ENCODE measurements at places on chromosomes 6 and 20.

GRCh38 chr6:122799140-122799745 lies 10.2 kb downstream of the SMPDL3A start:
- no peak for DNase-seq

GRCh38 chr6:39303425-39304153 lies 10.6 kb downstream of the KCNK17 start:
- no peak for DNase-seq

DNA sequence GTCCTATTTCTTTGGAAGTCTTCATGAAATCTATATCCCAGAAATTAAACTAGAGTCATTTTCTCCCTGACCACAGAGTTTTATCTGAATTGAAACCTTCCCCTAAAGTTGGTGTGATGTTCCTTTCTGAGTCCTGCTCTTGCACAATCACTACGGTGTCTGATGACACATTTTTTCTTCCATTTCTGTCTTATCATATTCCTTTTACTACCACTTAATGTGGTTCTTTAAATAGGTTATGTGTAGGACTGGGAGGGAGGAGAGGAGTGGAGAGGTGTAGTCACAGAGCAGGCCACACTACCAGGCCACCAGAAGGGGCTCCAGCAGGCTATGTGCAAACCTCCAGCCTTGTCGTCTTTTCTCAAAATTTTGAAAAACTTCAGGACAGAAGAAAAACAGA lies 39.7 kb upstream of the ATXN1 start:
- DNase-seq: no peak

DNA sequence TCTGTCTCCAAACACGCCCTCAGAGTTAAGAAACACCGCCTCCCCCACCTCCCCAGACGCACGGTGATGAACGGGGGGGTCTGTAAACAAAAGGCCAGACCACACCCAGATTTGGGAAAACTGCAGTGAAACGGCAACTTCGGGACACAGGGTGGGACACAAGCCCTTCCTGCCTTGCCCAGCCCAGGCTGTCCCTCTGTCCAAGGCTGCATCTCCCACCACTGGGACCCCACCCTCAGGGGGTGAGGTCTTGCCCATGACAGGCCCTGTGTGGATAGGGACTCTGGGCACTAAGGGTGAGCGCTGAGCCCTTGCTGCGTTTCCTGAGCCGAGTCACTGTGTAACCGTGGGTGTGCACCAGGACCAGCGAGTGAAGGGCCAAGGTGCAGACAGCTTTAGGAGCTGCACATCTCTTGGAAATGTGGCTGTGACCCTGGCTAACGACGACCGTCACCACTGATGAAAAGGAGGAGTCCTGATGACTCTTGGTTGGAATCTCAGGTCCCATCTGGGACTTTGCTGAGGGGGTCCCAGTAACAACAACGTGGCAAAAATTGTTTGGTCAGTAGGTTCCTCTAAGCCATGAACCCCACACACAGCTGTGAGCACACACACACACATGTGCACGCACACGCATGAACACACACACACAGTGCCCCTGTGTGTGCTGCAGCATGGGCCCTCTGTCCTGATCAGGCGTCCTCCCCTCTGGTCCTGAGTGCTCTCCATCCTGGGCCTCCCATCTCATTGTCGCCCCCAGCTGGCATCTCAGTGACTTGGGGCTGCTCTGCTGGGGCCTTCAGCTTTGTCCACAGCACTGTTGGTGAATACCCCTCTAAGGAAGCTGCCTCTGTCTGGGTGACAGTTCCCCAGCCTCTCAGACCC lies 100.6 kb downstream of the RAMACL start:
- no peak for DNase-seq

DNA sequence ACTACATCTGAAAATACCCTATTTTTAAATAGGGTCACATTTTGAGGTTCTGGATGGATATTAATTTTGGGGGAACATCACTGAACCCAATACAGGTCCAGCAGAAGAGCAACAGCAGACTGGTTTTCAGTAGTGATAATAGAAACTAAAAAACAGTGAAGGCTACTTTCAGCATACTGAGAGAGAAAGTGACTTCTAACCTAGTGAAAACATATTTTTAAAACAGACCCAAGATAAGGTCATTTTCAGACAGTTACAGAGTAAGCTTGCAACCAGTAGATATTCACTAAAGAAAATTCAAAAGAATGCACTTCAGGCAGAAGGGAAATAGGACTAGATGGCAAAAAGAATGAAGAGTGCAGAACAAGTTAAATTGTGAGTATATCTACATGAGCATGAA lies 42.0 kb upstream of the TMEM244 start:
- DNase-seq: no peak

DNA sequence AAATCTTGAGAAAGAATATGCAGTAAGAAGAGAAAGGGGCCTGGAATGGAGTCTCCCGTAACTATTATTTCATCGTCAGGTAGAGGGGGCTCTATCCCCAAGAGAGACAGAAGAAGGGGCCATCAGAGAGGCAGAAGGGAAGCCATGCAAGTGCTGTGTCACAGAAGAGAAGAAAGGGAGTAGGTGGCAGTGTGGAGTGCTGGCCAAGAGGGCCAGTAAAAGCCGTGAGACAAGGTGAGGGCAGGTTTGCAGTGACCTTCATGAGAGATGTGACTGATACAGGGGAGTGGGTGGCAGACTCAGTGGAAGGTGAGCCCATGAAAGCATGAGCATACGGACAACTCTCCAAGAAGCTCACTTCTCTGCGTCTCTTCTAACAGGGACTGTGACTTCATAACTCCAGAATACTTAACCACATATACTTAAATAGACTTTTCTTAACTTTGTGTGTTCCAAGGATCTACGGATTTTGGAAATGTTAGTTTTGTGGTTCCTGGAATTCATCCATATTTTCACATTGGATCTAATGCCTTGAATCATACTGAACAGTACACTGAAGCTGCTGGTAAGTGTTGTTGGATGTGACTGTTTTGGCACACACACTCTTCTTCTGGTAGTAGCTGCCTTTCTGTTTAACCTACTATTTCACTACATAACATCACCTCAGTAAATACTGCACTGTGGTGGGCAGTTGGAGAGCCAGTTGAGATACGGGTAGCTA lies 15.6 kb downstream of the PM20D2 start:
- DNase-seq: no peak

DNA sequence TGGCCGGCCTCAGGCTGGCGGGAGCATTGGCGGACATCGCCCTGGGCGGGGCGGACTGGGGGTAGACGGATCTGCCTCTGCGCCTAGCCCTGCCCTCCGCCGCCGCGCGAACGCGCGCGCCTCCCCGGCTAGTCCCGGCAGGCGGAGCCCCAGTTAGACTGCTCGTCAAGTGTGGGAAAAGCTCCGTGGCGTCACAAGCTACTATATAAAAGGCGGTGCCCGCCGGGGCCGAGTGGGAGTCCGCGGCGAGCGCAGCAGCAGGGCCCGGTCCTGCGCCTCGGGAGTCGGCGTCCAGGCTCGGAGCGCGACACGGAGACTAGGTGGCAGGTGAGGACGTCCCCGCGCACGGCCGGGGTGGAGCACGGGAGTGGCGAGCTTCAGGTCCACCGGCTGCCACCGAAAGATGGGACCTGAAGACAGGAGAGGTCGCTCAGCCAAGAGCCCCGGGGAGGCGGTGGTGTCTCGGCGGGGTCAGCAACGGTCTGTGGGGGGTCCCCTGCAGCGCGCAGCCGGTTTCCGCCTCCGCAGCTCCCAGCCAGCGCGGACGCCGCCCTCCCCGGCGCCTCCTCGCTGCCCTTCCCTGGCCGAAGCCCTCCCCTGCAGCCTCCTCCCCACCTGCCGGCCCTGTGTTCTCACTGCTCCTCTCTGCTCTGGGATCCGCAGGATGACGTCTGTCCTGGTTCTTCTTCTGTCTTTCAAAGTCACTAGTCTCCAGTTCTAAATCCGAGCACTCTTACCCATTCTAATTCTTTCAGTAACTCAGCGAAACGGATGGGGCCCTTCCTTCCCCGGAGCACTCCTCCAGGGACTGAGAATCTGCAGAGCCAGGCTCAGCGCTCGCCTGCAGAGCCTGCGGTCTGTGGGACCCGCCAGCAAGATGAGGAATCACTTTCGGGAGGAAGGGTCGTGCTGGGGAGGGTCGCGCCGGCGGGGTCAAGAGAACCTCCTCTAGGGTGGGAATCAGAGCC lies 4.3 kb upstream of the RIPK1 start:
- peak; percentile 82 for DNase-seq

DNA sequence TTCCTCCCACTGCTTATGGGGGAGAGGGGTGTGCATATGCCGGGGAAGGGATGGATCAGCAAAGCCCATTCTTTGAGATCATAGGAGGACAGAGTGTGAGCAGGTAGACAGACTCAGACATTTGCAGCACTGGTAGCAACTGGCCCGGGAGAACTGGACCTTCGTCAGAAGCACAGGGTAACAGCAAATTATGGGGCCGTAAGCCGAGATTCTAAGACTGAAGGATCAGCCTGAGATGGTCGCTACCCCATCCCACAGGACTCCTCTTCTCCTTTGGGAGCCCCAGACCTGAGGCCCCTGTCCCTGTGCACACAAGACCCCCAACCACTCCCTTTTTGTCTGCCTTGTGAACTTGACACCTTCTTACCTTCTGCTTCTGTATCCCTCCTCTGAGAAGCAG lies 106.5 kb downstream of the TOX2 start:
- no peak for DNase-seq

DNA sequence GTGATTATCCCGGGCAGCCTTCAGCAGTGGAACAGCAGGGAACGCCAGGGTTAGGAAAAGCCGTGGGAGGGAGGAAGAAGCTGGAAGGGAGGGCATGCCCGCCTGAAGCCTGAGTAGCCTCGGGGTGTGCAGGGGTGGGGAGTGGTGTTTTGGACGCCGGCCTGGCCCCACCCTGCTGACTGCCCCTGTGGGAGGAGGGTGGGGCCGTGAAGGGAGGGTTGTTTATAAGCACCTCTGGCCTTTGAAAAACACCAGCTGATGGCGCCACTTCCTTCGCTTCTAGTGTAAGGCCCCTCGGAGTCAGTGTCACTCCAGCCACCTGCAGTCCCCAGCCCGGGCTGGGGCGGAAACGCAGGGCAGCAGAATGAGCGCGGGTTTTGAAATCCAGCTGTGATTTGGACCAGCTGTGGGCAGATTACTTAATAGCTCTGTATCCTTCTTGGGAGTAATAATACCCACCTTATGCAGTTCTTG lies 52.8 kb upstream of the BMP6 start:
- no peak for DNase-seq

DNA sequence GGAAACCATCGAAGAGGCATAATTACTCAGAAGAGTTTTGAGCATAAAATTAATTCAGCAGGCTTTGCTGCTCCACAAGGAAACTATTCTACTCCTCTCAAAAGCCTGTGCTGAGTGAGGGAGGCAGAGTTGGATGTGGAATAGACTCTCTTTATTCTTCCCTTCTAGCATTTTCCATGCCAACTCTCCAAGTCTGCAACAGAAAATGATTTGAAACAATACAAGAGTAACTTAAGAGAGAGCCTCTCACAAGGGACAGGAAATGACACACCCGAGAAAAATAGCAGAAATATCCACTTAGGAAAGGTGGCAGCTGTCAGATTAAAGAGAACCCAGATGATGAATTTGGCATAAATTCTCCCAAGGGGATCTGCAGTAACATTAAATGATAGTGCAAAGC lies 26.3 kb upstream of the LAMP5 start:
- DNase-seq: no peak

GRCh38 chr6:33171016-33171879 lies 21.0 kb downstream of the COL11A2 start:
- no peak for DNase-seq

DNA sequence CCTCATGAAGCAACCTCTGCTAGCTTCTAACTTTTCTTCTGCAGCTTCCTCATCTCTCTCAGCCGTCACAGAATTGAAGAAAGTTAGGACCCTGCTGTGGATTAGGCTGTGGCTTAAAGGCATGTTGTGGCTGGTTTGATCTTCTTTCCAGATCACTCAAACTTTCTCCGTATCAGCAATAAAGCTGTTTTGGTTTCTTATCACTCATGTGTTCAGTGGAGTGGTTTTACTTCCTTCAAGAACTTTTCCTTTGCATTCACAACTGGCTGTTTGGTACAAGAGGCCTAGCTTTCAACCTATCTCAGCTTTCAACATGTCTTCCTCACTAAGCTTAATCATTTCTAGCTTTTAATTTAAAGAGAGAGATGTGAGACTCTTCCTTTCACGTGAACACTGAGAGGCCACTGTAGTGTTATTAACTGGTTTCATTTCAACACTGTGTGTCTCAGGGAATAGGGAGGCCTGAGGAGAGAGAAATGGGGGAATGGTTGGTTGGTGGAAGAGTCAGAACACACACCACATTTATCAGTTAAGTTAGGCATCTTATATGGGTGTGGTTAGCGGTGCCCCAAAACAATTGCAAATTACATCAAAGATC lies 17.2 kb downstream of the ZSCAN23 start:
- DNase-seq: no peak

GRCh38 chr20:53036992-53037391 lies 64.8 kb downstream of the TSHZ2 start:
- DNase-seq: no peak

- peak; percentile 31 for DNase-seq
Measured at GRCh38 chr6:106997392-106998158, 23.0 kb upstream of the CD24 start.

- DNase-seq: no peak
Measured at GRCh38 chr6:105069821-105070445, 109.9 kb downstream of the POPDC3 start.

GRCh38 chr20:38579219-38579910 lies 1.6 kb upstream of the ADIG start:
- DNase-seq: no peak

DNA sequence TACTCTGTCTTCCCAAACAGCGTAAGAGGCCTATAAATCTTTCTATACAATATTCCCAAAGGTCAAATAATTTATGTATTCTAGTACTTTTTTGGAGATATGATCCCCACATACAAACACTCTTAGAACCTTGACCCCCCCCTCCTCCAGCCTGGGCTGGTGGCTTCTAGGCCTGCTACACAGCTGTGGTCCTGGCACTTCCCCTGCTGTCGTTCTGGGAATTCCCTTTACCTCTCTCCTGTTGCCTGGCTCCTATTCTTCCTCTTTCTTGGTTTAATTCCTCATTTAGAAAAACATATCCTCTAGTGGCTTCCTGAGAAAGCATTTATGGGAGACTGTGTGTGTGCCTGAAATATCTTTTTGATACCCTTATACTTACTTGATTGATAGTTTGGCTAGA lies 4.1 kb upstream of the TXLNB start:
- DNase-seq: no peak

DNA sequence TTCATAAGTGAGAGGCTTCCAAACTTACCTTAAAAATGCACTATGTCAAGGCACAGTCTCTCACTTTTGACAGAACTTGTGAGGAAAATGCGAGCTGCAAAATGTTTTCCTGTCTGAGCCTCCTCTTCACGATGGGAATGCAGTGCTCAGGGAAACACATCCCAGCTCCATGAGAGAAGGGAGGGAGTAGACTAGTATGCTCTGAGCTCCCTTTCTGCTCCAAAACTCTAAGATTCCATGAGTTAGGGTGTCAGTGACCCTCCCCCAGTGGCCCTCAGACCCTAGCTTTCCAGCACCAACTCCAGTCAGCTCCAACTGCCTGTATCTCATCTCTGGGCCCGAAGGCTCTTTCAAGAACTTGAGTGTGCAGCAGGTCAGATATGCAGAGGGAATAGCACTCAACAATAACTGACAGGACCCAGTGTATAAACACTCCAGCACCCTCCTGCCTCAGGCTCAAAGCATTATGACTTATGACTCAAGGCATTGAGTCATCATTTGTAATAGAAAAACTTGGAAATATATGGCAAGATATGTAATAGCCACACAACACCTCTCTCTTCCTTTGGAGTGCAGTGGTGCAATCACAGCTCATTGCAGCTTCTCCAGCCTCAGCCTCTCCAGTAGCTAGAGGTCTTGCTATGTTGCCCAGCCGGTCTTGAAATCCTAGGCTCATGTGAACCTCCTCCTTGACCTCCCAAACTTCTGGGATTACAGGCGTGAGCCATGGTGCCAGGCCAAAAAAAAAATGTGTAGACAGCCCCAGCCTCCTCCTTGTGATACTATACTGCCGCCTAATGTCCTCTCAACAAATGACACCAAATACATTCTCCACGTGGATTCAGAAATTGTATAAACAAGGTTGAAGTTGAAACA lies 16.7 kb upstream of the ENTPD6 start:
- DNase-seq: peak; percentile 64

Measured in GM04504 (cell line).